HFFc6 (cell line): ENCODE measurements at places on chromosomes 12 and 14.

DNA sequence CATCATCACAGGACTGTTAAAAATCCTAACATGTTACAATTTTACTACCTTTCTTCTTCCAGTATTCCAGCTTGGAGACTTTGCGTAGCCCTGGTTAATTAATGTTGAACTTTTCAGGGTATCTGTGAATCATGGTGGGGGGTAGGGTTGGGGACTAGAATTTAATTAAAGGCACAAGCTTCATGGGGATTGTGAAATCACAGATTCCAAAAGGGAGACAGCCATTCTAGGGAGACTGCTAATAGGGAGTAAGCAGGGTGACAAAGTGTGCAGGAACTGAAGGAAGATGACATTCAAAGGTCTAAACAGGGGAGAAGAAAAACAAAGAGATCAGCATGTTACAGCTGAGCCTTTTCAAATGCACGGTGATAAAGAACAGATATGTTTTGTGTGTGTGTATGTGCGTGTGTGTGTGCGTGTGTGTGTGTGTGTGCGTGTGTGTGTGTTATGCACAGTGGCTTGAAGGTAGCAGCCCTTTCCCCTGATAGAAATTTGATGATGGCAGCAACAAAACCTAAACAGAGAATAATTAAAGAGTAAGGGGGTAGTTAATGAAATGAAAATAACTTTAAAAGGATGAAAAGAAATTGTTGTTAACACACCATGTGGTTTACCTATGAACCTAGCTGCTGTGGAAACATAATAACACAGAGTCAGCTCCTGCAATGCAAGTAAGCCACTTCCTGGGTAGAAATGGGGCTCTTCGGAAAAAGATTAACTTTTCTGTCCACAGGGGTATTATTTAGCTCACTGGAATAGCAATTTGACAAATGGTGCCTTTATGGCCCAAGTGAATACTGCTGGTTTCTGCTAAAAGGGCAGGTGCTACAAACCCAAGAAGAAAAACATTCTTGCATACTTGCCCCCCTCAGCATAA, 581.7 kb downstream of the DIO2 start:
- no peak for DNase-seq

GRCh38 chr14:77219591-77219990, 38.0 kb downstream of the TMEM63C start:
- DNase-seq: no peak

- no peak for DNase-seq
Measured at GRCh38 chr14:69651664-69652063, 40.3 kb downstream of the SUSD6 start.

- DNase-seq: no peak
Measured at GRCh38 chr12:50953047-50953446, 703 bp downstream of the HIGD1C start.

DNA sequence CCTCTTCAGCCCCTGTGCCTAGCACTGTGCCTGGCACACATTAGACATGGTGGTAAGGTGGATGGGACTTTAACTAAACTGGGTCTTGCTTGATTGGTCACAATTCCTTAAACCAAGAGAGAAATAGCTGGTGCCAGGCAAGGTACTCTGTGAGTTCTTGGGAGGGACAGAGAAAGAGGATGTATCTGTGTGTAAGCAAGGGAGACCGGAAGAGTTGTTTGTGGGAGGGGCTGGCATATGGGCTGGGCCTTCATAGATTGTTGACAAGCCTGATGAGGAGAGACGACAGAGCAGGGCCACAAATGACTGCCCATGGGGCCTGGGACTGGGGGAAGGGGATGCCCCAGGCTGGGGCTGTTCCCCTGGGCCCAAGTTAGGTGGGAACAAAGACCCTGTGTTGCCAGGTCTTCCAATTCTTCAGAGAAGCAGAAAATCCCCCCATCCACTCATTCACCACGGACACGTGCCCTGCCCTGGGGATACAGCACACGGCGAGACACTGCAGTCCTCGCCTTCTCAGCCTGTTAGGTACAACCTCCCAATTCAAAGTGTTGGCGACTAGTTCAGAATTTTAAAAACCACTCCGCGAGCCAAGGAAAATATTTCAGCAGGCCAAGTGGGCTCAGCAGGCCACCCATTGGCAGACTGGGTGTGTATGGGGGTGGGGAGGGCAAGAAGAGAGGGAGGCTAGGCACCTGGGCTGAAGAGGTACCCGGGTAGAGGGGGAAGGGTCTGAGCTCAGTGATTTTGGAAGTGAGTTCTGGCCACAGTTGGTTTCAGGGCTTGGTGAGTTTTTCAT, 11.4 kb upstream of the CYP46A1 start:
- no peak for DNase-seq

DNA sequence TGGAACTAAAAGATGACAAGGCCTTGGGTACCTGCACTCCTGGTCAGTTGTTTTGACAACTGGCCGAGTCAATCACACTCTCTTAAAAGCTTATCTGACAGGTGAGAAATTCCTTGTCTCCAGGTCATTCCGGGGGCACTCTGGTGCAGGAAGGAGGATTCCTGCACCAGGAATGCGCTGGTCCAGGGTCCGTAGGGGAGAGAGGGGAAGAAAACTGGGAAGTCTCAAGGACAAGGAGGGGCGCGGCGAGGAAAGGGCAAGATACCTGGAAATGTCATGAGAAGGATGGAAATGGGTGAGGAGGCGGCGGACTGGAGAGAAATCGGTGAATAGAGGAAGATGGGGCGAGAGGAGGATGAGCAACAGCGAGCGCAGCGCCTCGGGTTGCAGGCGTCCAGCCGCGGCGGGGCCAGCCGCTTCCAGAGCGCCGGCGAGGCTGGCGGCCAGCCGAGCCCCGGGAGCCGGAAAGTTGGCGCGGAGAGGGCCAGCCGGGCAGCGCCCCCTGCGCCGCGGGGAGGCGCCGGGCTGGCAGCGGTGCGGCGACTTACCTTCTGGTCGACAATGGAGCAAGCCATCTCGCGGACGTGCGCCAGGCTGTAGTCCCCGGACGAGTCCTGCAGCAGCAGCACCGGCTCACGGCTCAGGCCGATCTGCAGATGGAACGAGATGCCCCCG, 809 bp downstream of the PRKD1 start:
- DNase-seq: peak; percentile 41

DNA sequence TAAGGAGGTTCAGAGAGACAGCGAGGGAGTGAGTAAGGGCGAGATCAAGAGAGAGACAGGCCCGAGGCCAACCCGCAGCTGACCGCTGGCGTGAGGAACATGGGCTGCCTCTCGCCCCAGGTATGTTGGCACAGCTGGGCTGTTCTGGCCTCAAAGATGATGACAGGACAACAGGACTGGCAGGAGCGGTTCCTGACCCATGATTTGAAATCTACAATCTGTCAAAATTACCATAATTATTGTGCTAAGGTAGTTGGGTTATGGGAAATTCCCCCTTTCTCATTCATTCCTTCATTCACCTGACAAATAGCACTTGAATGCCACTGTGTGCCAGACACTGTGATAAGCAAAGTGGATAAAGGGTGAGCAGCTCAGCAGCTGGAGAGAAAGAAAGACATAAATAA, 5.1 kb upstream of the ENDOU start:
- DNase-seq: peak; percentile 54

GRCh38 chr12:21675641-21676040, 18.0 kb upstream of the LDHB start:
- DNase-seq: no peak

DNA sequence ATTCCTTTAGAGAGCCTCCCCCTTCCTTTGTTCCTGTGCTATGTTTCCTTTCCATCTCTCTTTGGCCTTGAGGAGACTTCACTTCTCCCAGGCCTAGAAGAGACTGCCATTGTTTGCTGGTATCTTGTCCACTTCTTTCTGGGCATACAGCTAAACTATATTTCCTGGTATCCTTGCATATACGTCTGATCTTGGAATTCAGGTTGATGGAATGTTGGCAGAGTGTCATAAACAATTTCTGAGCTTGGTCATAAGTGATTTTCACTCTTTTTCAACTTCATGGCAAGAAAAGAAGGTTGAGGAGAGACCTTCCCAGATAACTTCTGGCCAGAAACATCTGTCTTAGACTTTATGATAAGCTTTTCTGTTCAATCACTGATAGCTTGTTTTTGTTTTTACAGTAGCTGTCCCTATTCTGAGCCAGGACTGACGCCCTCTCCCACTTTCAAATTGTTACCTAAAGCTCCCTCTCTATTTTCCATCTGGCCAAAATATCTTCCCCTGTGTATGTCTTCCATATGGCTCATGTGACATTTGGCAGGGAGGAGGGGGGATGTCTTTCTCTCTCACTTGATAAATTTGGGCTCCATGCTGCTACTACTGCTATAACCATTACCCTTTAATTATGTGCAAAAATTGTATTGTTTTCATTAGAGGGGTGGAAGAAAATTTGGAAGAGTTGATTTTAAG, 457.0 kb downstream of the ADAMTS20 start:
- no peak for DNase-seq

DNA sequence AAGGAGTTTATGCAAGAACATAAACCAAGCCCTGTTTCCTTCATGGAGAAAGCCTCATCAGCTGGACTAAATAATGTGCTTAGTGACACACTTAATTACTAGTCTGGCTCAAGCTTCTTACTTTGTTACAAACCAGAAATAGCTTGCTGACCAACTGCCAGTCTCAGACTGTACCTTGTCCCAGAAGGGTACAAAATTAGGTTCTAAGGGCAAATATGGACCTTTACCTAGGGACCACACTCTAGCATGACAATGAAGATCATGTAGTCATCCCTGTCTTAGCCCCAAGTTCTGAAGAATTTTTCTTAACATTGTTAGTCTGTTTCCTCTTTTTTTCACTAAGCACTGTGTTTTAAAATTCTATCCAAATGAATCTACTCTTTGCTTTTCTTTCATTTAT, 2.2 kb downstream of the AMN1 start:
- DNase-seq: no peak

DNA sequence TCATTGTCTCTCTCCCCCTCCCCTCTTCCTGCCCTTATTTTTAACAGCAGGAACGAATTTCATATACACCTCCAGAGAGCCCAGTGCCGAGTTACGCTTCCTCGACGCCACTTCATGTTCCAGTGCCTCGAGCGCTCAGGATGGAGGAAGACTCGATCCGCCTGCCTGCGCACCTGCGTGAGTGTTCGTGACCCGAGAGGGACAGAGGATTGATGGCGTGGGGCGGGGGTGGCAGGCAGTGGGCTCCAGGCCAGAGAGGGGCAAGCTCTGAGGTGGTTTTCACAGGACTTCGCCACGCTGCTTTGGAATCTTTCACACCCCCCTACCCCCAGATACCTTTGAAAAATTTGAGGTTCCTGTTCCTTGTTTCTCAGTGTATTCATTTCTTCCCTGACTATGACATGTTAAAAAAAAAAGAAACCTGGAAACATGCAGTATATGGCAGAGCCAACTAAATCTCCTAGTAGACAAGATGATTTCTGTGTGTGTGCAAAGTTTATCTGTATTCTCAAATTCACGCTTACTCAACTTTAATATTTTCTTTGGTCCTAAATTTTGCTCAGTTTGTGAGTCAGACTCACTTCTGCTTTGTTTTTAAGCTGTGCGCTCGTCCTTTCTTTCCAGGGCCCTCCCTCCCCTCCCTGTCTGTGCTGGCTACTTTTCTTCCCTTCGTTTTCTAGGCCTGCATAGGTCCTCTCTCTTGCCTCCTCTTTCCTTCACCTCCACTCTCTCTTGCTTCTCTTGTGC, 103.1 kb downstream of the ETV6 start:
- DNase-seq: no peak

DNA sequence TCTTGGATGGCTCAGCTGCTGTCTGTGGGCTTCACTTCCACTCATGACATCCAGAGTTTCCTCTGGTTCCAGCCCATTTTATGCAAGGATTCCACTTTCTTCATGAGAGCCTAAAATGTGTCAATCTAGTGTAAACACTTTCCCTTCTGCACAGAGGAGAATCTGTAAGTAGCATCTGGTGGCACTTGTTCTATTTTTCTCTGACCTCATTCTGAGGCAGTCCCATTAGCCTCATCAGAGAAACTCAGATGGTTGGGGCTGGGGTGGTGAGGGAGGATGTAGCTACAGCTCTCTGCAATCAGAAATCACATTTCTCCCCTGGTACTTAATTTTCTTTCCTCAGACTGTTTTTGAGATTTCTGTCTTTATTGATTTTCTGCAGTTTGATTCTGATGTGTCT, 81.6 kb downstream of the PRMT8 start:
- no peak for DNase-seq

DNA sequence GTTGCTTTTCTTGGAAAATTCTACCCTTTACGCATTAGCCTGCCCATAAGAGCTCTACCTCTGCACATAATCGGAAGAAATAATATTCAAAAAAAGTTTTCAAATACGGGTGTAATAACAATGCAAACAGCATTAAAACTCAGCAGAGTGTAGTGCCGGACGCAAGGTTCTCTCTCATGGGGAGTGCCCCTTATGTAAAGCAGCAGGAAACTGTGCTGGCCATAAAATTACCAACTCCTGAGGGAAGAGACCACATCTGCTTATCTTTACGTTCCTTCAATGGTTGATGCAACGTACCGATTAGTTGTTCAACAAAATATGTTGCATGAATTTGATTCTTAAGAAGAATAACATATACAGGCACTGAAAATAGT, 118.7 kb upstream of the TMCC3 start:
- no peak for DNase-seq

- no peak for DNase-seq
Measured at GRCh38 chr14:43539210-43539609, 967.9 kb downstream of the FSCB start.

DNA sequence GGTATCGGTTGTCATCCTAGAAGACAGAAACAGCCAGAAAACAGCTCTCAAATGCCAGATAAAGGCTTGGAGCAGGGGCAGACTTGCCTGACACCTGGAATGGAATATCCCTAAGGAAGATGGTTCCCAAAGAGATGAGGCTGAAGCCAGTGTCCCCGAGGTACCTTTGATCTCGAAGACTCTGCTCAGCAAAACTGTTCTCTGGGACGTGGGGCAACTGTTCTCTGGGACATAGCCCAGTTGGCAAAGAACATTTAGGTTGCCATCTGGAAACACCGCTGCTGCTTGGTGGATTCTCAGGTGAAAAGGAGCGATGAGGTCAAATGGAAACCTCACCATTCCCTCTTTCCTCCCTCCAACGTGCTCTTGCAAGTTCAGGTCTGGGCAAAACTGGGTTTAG, 27.9 kb upstream of the FBXO21 start:
- no peak for DNase-seq

GRCh38 chr12:93991829-93992461, 156.4 kb upstream of the PLXNC1 start:
- DNase-seq: no peak

DNA sequence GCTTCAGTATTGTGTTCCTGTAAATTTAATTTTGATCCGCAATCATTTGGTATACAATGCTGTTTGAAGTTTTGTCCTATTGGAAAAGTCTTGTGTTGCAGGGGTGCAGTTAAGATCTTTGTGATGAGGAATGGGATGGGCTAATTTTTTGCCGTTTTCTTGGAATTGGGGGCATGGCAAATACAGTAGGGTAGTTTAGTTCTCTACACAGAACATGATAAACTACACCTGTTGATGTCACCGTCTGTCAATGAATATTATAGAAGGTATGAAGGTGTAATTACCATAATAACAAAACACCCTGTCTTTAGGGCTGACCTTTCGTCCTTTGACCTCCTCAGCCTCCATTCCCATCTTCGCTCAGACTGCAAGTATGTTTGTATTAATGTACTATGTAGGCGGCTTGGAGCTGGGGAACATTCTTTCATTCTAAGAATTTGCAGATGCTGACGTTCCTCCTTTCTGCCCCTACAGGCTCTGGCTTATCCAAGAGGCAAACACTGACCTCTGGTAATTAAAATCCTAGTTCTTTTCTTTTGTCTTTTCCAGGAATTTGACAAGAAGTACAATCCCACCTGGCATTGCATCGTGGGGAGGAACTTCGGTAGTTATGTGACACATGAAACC, 1.7 kb downstream of the DYNLL1 start:
- DNase-seq: peak; percentile 5
